Lung (tissue), 17 donors: ENCODE measurements at places on chromosomes 11 and 22.

GRCh38 chr11:69637941-69638871 is 2.8 kb upstream of the CCND1 start:
- DNase-seq = peak; percentile 85

DNA sequence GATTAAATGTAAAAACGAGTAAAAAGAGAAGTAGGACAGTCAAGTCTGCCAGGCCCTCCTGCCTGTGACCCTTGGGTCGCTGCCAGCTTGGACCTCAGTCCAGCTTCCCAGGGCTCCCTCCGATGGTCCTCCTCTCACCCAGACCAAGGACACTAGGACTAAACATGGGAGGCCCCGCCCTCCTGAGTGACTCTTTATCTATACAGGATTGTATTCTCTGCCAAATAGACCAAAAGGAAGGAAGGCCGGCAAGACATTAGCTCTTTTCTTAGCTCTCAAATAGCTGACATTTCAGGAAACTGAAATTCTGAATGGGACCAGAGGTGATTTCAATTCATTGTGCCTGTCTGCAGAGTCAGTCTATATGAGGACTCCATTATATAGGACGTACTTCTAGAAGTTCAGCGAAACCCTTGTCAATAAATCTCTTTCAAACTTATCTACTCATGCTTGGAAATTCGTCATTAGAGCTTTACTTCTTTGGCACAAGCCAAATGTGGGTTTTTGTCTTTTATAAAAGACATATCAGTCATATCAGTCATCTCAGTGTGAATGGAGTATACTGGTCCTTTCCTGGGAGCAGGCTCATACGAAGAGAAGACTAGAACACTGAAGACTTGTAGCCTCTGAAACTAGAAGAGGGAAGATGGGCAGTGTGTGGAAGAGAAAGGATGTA is 28.5 kb downstream of the ADORA2A start:
- peak; percentile 61 for DNase-seq

DNA sequence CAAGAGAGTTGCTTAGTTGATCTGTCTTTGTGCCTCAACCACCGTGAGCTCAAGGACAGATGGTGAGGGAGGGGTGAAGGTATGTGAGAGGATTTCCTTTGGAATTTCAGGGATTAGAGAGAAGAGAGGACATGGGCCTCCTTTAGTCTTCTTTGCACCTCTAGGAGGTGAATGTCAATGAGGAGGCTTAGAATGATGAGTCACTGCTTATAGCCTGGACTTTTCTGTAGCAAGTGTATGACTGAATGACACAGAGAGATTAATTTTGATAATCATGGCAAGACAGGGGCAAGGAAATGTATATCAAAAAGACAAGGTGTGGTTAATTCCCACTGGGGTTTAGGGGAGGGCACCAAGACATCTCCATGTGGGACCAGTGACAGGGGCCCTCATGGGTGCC is 947.3 kb upstream of the TENM4 start:
- no peak for DNase-seq

GRCh38 chr11:73406619-73407018 is 30.4 kb downstream of the RELT start:
- no peak for DNase-seq

GRCh38 chr22:40345815-40346184 is 500 bp upstream of the ADSL start:
- DNase-seq = no peak

DNA sequence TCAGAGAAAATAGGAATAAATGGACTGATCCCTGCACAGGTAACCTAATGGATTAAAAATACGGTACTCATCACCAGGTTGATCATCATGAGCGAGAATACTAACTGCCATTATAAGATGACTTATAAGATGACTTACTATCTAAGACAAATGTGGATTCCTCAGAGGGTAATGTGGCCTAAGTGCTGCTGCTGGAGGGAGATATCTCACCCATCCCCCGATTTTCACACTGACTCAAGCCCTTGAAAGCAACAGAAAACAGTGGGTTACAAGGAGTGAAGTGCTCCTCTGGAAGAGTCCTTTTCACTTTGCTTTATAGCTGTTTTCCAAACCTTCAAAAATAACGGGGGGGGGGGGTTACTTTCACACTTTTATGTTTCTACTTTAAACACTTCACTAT is 920 bp downstream of the TMEM218 start:
- no peak for DNase-seq

DNA sequence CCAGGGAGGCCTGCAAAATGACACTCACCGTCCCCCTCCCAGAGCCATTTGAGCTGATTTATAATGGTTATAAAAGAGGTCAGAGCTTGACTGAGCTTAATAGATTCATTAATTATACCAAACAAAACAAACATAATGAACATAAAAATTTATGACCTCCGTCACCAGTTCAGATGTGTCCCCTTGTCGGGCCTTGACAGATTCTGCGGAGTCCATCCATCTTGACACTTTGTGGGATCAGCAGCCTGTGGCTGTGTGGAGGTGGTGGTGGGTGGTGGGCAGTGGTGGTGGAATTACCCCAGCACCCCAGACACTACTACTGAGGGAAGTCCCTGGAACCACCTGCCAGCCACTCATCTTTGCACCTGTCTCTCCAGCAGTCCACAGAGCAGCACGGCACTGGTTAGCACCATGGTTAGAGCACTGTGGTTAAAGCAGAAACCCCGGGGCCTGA is 83.5 kb downstream of the DSCAML1 start:
- DNase-seq = no peak

GRCh38 chr11:132838627-132839026 is 693.7 kb downstream of the OPCML start:
- no peak for DNase-seq

DNA sequence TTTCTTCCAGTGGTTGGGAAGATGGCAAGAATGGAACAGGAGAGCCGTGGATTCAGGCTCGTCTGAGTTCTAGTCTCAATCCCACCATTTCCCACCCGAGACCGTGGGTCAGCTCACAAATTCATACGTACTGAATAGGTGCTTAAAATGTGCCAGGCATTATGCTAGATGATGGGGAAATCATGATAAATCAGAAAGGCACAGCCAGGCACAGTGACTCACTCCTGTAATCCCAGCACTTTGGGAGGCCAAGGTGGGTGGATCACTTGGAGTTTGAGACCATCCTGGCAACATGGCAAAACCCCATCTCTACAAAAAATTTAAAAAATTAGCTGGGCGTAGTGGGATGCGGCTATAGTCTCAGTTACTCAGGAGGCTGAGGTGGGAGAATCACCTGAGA is 7.1 kb downstream of the TRIOBP start:
- no peak for DNase-seq

DNA sequence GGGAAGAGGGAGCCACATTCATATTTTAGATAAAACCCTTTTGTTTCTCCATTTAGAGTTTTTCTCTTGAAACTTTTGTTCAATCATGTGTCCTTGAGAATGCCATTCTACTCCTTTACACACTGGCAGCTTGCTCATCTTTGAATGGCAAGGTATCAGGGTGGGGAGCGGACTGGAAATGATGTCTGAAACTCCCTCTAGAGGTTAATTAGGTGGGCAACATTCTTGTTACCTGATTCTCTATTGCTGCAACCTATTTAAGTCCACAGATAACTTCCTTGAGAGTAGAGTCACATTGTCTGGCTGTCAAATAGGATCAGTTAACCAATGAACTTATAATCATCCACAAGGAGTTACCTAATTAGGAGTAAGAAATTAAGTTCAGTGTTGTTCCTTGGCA is 533.6 kb upstream of the API5 start:
- no peak for DNase-seq

DNA sequence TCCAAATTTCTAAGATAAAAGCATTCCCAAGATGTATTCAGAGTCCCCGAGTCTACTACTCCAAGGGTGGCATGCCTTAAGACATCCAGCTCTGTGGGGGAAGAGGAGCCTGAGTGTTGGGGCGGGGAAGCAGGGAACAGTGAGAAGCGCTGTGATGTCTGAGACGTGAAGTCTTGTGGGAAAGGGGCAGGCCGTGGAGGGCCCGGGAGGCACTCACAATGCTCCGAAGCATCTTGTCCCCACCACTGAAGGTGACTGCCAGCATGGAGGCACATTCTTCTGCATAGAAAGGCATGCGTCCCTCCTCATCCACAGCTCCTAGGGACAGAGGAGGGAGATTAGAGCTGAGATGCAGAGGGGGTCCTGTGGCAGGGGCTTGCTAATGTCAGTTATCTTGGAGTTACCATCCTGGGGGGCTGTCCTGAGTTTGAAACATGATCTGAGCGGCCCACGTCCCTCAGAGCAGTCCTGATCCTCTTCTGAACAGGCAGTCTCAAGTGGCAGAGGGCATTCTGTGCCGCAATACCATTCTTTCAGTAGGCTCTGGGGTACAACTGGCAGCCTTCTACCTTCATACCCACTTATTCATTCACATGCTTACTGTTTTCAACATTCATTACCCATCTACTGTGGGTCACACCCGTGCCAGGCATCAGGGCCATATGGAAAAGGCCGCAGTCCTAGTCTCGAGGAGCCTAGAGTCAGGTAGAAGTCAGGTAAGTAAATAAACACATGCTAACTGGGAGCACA is 8.7 kb downstream of the PCSK7 start:
- DNase-seq = no peak

GRCh38 chr11:34756591-34756990 is 135.7 kb downstream of the EHF start:
- no peak for DNase-seq

DNA sequence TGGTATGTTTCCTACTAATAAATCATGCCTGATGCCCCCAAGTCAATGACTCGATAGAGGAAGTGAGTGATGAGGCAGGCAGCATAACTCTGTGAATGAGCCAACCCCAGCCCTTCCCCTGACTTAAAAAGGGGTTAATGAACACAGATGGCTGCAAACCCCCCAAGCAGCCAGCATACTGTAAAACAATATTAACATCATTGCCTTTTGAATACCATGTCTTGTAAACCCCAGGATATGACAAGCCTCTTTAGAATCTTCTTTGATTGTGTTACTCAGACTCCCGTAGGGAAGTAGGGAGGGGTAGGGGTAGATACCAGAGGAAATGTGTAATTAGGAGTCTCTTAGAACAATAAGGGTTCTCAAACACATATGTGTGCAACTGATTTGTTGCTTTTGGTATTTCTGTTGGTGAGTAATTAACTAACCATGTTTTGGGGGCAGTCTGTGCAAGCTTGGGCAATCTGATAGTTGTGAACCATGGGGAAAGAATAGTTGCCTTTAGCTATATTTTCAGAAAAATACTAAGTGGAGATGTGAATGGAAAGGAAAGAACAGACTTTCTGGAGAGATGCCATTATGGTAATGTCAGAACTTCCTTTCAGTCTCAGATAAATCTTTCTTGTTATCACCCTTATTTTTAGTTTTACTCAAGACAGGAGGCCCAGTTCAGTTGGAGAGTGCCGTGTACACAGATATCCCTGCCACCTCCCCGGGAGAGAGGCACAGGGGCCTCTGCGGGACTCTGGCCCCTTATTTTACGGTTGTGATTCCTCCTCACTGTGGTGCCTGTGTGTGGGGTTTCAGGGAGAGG is 701.8 kb downstream of the NTM start:
- peak; percentile 50 for DNase-seq

DNA sequence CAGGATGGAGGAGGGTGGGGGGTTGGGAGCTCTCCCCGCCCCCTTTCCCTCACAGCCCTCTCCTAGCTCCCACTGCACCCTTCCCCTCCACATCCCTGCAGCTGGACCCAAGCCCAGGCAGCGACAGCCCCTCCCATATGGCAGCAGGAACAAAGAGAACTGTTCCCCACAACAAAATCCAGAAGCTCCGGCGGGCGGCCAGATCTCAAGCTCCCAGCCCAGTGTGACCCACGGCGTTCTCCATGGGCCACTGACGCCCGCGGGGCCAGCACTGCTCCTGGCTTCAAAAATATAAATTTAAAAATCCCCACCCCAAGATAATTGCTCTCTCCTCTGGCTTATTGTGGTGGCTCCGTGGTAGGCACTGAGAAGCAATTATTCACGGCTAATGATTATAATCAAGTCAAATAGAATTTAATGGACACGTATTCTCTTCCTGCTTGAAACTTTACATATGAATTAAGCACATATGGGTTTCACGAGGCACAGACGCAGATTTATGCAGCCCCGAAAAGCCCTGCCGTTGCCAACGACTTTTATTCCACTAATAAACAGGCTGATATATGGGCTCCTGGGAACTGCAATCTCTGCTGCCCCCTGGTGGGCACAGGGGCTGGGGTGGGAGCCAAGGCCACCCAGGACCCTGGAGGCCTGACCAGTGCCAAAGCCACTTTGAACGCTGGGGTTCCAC is 17.5 kb downstream of the MACROD1 start:
- DNase-seq = peak; percentile 98

DNA sequence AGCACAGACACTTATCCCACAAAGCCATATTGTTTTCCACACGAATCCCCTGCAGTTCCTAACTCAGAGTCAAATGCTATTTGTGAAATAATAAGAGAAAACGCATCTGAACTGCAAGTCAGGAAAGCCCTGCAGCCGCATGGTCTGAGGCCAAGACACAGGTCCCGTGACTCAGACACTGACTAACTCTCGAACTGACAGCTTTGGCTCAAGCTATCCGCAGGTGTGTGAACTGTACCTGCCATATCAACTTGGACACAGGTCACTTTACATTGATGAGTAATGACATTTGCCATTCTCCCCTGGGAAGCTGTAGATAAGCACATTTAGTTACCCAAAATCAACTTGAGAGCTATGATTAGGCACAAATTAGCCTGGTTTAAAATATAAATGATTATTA is 34.9 kb upstream of the NFRKB start:
- no peak for DNase-seq

DNA sequence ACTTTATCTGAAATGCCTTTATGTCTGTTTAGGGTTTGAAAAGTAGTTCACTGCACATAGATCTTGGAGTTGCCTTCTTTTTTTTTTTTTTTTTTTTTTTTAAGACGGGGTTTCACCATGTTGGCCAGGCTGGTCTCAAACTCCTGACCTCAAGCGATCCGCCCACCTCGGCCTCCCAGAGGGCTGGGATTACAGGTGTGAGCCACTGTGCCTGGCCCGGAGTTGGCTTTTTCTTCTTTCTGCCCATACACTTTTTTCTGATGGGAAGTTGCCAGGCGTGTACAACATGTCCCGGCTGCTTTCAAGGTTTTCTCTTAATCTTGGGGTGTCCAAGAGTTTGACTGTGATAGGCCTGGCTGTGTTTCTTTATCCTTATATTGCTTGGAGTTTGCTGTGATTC is 12.9 kb upstream of the GNB1L start:
- no peak for DNase-seq

GRCh38 chr11:46210133-46210636 is 67.3 kb upstream of the CREB3L1 start:
- DNase-seq = no peak

DNA sequence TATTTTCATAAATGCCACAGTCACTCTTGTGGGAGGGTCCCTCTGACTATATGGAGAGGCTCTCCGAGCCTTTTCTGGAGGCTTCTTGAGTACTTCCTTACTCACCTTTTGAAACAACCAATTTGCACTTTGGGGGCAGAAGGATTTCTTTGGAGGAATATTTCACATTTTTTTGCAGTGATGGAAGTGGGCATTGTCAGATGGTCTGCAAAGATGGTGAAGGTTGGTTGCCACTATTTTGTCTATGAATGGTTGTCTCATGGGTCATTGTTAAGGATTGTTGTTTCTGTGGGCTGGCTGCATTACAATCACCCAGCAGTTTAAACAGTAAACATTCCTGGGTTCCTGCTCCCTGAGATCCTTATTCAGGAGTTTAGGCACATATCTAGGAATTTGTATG is 388.2 kb downstream of the TMEM135 start:
- DNase-seq = no peak
